ENCODE measurements at places on chromosomes 11 and 22. TPM values are rescaled to one million over a fixed set of nuclear protein-coding genes. Genes with fewer than 3 reads are reported as not detected.

Gene SYT7
- not detected for total RNA-seq

Gene ARHGAP8
- total RNA-seq = 1.1 TPM

Gene LMO1
- not detected for total RNA-seq

Gene NPTXR
- 3.3 TPM for total RNA-seq

Gene GRIK4
- not detected for total RNA-seq

Gene KRTAP5-8
- not detected for total RNA-seq

Gene GLB1L3
- 4.7 TPM for total RNA-seq

Gene OVCH2
- total RNA-seq = not detected

Gene BACE1
- 1.6 TPM for total RNA-seq

Gene TSSK2
- not detected for total RNA-seq

Gene DDTL
- total RNA-seq = not detected

Gene TEAD1
- 0.46 TPM for total RNA-seq

Gene TBC1D10A
- 12.8 TPM for total RNA-seq

Gene CTTN
- total RNA-seq = 22.9 TPM

Gene CEND1
- total RNA-seq = 1.4 TPM

Gene KCNJ1
- total RNA-seq = not detected

Gene TRIM51
- not detected for total RNA-seq

Gene TMPRSS13
- 1.2 TPM for total RNA-seq

Gene HBG2
- not detected for total RNA-seq

Gene DEFB131B
- not detected for total RNA-seq

Gene SCGB1D2
- total RNA-seq = not detected

Gene VSIG2
- not detected for total RNA-seq

Gene ARL2
- total RNA-seq = 134 TPM

Gene PAAF1
- 26.8 TPM for total RNA-seq

Gene OR52H1
- not detected for total RNA-seq

Gene CST6
- total RNA-seq = not detected

Gene MRGPRF
- total RNA-seq = not detected

Gene FGF4
- total RNA-seq = not detected

Gene RIMBP3B
- total RNA-seq = 0.46 TPM

Gene IL17REL
- total RNA-seq = 0.13 TPM

Gene TUB
- total RNA-seq = 0.29 TPM

Gene DTX4
- 0.08 TPM for total RNA-seq

Gene MS4A15
- not detected for total RNA-seq

Gene TTC28
- 0.72 TPM for total RNA-seq

Gene ZNF214
- total RNA-seq = not detected
